ENCODE measurements at places on chromosomes 3 and 15.

- DNase-seq = no peak
These were observed 906.1 kb downstream of the CADM2 start for GRCh38 chr3:85864896-85865295.

DNA sequence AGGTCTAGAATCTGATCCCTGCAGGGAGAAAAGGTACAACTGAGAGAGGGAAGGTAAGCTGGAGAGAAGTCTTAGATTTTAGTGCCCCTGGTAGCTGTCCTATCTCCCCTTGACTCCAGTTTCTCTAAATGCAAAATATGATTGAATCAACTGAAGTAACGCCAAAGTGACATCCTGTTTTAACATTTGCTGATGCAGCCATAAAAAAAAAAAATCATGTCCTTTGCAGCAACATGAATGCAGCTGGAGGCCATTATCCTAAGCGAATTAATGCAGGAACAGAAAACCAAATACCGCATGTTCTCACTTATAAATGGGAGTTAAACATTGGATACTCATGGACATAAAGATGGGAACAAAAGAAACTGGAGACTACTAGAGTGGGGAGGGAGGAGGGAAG lies 42.4 kb upstream of the LCTL start:
- no peak for DNase-seq

GRCh38 chr15:29590701-29591100 lies 231.6 kb downstream of the TJP1 start:
- DNase-seq = no peak

DNA sequence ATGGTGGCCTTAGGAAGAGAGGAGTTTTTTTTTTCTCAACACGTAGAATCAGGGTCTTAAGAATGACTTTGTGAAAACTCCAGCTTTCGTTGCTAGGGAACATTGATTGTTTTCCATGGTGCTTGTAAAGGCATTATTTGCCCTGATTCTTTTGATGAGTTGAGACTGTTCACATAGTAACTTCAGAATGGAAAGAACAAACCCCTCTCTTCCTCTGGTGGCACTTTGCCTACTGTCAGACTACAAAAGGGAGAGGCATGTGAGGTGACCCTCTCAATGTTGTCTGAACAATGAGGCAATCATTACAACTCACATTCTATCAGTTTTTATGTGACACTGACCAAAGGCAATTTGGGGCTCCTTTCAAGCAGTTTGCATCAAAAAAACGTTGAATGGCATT lies 477.8 kb downstream of the FGF12 start:
- no peak for DNase-seq

DNA sequence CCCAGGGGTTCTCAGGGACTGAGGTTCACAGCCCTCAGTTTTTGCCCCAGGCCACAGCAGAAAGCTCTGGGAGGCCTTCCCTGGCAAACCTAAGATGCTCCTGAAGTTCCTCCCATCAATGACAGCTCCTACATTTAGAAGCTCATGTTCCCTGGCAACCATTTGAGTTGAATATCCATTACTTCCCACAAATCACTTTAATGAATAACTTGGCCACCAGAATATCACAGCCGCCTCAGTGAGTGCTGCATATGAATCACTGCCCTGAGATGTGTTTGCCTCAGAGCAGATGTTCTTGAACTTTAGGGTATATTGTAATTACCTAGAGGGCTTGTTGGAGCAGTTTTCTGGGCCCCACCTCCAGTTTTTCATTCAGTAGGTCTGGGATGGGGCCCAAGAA lies 27.4 kb downstream of the SLCO2A1 start:
- no peak for DNase-seq

GRCh38 chr3:122621112-122621511 lies 43.7 kb downstream of the PARP15 start:
- DNase-seq = no peak

Data from suppressor macrophage (primary cell).